ENCODE measurements at places on chromosomes 11 and 22.

DNA sequence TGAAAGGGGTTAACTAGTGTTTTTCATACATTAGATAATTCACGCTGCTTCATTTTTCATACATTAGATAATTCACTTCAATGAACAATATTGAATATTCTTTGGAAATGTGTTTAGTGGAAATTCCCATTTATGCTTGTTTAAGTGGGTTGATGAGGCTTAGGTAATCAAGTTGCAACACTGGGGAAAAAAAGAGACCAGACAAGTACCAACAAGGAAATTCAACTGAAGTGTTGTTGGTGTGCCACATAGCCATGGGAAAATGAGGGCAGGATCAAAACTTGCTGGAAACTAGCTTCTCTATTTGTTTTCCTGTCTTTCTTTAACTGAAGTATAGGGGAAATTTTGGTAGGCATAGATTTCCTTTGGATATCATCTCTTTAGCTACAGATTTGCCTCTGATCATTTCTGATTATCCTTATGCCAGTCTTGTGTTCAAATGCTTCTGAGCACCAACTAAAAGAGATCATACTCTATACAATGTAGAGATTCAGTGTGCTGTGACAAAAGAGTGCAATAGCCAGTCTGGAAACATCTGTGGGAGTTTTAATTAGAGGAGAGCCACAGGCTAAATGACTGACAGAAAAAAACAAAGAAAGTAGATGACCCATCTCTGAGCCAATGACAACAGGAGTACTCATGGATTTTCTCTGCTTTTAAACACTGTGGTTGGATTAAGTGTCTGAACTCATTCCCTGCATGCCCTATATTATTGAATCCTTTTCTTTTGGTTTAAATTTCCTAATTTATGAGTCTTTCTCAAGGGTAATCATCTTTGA, 67.6 kb upstream of the CTSC start:
- DNase-seq: no peak

DNA sequence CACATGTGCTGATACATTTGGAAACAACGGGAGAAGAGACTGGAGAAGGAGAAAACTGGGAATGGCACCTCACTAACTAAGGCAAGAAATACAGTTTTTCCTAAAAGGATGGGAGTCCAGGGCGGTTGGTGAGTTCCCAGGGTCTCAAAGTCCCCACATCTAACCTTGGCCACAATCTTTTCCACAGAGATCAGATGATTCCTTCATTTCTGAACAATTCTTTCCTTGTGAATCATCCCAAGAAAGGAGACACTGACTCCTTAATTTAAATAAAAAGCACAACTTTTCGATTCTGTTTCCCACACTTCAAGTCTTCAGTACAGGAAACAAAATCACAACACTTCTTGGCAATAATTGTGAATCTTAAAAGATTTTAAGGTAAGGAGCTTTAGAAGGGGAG, 384.7 kb downstream of the DCDC1 start:
- no peak for DNase-seq

- no peak for DNase-seq
Observed at GRCh38 chr11:48111891-48112290, 104.7 kb upstream of the OR4B1 start.

DNA sequence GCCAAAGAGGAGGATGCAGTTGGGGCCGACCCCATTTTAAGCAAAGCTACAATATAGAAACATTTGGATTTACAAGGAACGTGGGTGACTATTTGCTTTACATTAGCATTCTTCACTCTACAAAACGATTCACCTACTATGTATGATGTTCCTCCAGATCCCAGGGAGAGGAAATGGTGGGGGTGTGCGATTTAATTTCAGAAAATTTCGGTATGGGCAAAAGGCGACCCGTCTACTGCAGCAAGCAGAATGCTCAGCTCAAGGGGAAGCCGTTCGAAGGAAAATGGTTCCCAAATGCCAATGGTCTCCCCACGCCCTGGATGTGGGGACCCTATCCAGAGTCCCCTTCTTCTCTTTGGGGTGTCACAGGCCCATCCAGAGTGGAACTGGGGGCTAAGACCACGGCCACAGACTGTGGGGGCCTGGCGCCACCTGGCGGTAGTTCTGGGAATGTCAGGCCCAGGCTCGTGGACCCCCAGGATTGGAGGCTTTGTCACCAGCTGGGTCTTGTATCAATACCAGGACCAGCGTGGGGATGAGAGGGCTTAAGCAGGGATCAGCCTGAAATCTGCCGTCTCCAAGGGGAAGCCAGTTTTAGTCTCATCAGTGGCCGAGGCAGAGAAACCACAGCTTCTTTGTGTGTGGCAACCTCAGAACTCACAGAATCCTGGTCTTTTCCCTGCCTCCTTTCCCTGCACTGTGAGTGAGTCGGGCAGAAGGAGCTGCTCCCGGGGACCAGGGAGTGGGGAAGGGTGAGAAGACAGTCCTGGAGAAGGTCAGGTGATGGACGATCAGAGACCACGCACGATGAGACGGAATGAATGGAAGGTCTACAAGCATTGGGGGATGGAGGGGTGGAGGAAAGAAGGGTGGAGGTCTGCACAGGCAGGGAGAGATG, 8.4 kb downstream of the LRRC10B start:
- no peak for DNase-seq

DNA sequence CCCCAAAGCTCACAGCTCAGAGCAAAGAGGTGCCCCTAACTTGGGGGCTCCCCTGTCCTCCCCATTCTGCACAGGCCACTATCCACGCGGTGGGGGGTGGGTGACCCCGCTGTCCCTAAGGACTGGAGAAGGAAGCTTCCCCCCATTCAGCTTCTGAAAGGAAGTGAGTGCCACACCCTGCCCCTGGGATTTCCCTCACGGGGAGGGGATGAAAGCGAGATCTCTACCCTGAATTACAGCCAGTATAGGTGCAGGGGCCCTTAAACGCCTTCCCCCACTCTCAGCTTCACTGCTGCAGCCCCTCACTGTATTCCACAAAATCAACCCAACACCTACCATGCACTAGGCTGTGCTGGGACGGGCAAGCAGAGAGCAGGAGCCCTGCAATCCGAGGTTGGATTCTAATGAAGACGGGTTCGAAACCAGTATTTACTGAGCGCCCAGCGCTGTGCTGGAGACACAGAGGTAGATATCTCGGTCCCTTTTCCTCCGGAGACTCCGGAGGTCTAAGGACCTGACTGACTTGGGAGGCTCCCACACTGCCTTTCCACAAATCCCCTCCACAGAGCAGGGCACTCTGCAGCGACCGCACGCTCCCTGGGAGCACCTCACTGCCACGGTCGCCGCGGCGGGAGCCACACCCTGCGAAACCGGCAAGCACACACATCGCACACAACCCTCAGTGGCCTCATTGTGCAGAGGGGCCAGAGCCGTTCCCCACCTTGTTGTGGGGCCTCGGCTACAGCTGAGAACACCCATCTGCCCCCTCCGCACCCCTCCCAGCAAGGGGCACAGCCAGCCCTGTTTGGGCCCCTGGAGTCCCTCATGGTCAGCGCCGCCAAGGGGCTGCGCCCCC, 1.8 kb downstream of the AHNAK start:
- no peak for DNase-seq

DNA sequence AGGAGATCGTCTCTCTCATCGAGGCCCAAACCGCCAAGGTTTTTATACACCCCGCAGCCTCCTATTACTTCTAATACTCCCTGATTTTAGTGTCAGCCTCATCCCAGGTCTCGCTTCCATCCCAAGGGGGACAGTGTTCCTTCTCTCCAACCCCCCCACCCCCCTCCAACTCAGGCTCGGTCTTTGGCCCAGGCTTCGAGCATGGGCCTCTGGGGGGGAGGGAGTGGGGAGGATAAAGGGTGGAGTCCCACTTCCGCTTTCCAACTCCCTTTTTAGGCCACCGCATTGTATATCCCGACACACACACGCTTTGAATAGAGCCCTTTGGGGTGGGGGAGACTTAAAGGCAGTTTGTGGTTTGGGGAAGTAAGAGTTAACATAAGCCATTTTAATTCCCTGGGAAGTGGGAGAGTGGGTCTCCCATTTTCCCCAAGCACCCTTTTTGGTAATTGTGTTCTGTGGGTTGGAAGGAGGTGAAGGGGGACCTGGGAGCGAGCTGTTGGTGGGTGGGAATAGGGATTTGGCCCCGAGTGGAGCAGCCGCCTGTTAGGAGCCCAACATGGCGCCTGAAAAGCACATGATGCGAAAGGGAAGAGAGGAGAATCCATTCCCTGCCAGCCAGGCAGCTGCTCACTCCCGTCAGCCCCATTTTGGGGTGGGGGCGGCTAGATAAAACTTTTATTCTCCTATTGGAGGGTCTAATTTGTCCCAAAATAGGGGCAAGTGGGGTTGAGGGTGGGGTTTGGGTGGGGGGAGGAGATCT, 844 bp downstream of the PCF11 start:
- no peak for DNase-seq

- DNase-seq: no peak
Observed at GRCh38 chr11:72083414-72083813, 2.8 kb downstream of the LRRC51 start.

- DNase-seq: no peak
Observed at GRCh38 chr22:42646569-42647525, 2.3 kb downstream of the CYB5R3 start.

- no peak for DNase-seq
Observed at GRCh38 chr11:132486060-132486459, 1046.2 kb downstream of the OPCML start.

DNA sequence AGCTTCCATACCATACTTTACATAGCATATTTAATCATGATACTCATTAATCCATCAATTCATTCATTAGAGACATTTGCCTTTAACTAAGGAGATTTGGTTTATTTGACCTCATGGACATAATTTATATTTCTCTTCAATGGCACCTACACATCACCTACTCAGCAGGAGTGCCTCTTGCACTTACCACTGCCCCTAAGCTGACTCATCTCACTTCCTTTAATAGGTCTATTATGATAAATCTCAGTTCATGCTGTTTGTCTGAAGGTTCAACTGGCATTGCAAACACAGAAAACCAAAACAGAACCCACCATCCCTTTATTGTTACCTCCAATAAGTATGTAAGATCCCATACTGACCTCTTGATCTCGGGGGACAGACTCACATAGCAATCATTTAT, 186.7 kb downstream of the LUZP2 start:
- DNase-seq: no peak

- DNase-seq: no peak
Observed at GRCh38 chr11:36343436-36343835, 47.3 kb downstream of the PRR5L start.

- no peak for DNase-seq
Observed at GRCh38 chr11:36417154-36417553, 92.9 kb downstream of the TRAF6 start.

DNA sequence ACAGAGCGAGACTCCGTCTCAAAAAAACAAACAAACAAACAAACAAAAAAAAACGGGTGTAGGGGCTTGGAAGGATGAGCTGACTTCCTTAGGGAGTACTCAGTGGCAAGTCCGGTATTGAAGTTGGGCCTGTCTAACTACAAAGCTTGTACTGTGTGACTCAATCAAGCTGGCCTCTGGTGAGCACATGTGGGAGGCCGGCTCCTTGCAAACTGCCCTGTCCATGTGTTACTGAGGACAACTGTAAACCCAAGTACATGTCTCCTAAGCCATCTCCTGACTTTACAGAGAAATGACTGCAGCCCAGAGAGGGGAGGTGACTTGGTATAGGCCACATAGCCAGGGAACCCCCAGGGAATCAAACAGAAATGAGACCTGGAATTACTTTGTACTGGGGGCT, 11.6 kb downstream of the RIBC2 start:
- no peak for DNase-seq

- DNase-seq: no peak
Observed at GRCh38 chr11:63682066-63683021, 1.0 kb downstream of the RTN3 start.

DNA sequence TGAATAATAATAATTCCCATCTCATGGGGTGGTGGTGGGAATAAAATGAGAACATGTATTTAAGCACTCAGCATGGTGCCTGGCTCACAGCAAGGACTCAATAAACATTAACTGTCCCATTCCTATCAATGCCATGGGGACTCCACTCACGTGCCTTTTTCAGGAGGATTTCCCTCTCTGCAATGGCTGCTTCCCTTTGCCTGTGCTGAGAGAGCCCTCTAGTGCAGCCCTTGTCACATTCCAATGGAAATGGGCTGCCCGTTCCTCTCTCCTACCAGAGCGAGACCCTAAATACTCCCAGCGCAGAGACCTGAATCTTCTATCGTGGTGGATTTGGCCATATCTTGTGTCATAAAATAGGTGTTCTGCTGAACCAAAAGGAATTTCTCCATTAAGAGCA, 621.5 kb upstream of the B3GAT1 start:
- DNase-seq: no peak

- no peak for DNase-seq
Observed at GRCh38 chr11:11454671-11455223, 101.7 kb upstream of the CSNK2A3 start.

- no peak for DNase-seq
Observed at GRCh38 chr11:10436224-10436623, 18.8 kb upstream of the AMPD3 start.

- no peak for DNase-seq
Observed at GRCh38 chr22:47155131-47155885, 392.9 kb downstream of the TBC1D22A start.

DNA sequence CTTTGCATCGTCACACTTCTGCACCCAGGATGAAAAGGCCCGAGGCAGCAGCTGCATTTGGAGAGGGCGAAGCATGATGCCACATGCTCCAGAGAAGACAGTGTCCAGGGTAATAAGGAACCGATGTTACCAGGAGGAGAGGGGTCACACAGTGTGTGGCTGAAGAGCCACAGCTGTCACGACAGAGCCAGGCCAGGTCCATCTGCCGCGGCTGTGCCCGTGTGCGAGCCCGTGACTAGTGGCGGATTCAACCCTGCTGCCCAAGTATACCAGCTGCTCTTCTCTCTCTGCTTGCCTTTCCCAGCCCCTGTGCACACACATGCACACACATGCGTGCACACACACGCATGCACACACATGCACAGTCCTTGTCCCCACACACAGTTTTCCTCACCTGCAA, 1432.5 kb downstream of the BRD1 start:
- no peak for DNase-seq

- DNase-seq: no peak
Observed at GRCh38 chr11:35546317-35546716, 20.9 kb upstream of the PAMR1 start.

DNA sequence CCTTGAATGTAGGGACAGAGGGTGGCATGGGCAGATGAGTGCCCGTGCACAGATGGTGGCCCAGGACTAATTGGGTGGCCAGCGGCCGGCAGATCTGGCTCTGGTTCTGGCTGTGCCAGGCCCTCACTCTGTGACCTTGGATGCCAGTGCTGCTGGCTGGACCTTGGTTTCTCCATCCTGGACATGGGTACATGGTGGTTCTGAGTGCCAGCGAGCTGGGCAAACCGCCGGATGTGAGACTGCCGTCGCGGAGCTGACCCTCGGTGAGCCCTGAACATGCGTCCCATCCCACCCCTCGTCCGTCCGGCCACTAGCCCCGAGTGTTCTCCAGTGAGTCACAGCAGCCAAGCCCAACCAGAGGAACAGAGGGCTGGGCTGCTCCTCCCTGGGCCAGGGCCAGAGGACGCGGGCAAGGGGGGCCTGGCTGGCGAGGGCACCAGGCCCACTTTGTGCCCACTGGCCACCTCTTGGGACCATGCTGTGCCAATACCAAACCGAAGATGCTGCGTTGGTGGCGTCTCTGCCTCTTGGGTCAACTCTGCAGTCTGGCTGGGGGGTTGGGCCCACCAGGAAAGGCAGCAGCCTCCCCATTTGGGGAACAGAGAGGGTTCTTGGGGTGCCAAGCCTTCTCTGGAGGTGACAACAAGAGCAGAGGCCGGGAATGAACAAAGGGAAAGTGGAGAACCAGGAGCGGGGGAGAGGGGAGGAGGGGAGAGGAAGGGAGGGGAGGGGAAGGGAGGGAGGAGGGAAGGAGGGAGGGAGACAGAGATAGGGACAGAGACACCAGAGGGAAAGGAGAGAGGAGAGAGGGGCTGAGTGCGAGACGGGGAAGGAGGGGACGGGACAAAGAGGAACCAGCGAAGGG, 10.7 kb downstream of the LSP1 start:
- no peak for DNase-seq

- no peak for DNase-seq
Observed at GRCh38 chr11:6418557-6419008, 311 bp downstream of the APBB1 start.

All from keratinocyte (primary cell).